ENCODE measurements at places on chromosomes 3 and 15. TPM values are rescaled to one million over a fixed set of nuclear protein-coding genes. Genes with fewer than 3 reads are reported as not detected.

FHIT gene
- 28.6 TPM for total RNA-seq

DAZL gene
- not detected for total RNA-seq

POMGNT2 gene
- total RNA-seq, result 3.2 TPM

LSMEM2 gene
- not detected for total RNA-seq

BMF gene
- total RNA-seq, result 13.4 TPM

GRM7 gene
- not detected for total RNA-seq

ASB14 gene
- not detected for total RNA-seq

ACVR2B gene
- total RNA-seq, result 6.7 TPM

FAM174B gene
- total RNA-seq, result 3.5 TPM

INAFM2 gene
- 9.2 TPM for total RNA-seq

CCR9 gene
- 4.0 TPM for total RNA-seq

GRCh38 chr3:104106276-104106675 is 1260.4 kb upstream of the ALCAM start:
- no peak overlapping the region for H3K27ac ChIP-seq
- DNase-seq, result no peak
- no peaks in the 10 kb centered on the region for H3K4me1 ChIP-seq
- no peak overlapping the region for H3K4me3 ChIP-seq

DNA sequence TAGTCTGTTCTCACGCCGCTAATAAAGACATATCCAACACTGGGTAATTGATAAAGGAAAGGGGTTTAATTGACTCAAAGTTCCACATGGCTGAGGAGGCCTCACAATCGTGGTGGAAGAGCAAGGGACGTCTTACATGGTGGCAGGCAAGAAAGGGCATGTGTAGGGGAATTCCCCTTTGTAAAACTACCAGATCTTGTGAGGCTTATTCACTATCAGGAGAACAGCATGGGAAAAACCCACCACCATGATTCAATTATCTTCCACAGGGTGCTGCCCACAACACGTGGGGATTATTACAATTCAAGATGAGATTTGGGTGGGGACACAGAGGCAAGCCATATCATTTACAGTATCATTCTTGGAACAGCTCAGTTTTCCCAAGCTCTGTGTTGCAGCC is 268.0 kb downstream of the SUCLG2 start:
- no peaks in the 10 kb centered on the region for H3K27me3 ChIP-seq
- peaks cover 10% of the 10 kb centered on the region for H3K36me3 ChIP-seq
- H3K4me1 ChIP-seq, result no peaks in the 10 kb centered on the region
- no peak overlapping the region for H3K27ac ChIP-seq

- H3K36me3 ChIP-seq, result peaks cover 2% of the 10 kb centered on the region
- H3K27me3 ChIP-seq, result no peaks in the 10 kb centered on the region
- no peak for DNase-seq
- no peak overlapping the region for H3K4me3 ChIP-seq
- H3K27ac ChIP-seq, result no peak overlapping the region
Measured at GRCh38 chr3:143928541-143929255, 42.9 kb upstream of the DIPK2A start.

GRCh38 chr3:67884345-67884744 is 229.9 kb upstream of the SUCLG2 start:
- no peak overlapping the region for H3K4me3 ChIP-seq
- H3K4me1 ChIP-seq, result no peaks in the 10 kb centered on the region
- H3K27me3 ChIP-seq, result peaks cover 2% of the 10 kb centered on the region
- no peaks in the 10 kb centered on the region for H3K36me3 ChIP-seq
- no peak for DNase-seq

GRCh38 chr3:66224220-66224619 is 3.4 kb downstream of the SLC25A26 start:
- DNase-seq, result no peak
- no peaks in the 10 kb centered on the region for H3K27me3 ChIP-seq
- H3K4me1 ChIP-seq, result peaks cover 46% of the 10 kb centered on the region

- no peak overlapping the region for H3K27ac ChIP-seq
- no peak overlapping the region for H3K4me3 ChIP-seq
- no peak for DNase-seq
Measured at GRCh38 chr3:43000387-43000786, 21.3 kb downstream of the GASK1A start.

- H3K27ac ChIP-seq, result no peak overlapping the region
- peaks cover 33% of the 10 kb centered on the region for H3K27me3 ChIP-seq
- no peak overlapping the region for H3K4me3 ChIP-seq
- no peaks in the 10 kb centered on the region for H3K36me3 ChIP-seq
- no peak for DNase-seq
Measured at GRCh38 chr3:138366006-138366759, 17.8 kb downstream of the MRAS start.

DNA sequence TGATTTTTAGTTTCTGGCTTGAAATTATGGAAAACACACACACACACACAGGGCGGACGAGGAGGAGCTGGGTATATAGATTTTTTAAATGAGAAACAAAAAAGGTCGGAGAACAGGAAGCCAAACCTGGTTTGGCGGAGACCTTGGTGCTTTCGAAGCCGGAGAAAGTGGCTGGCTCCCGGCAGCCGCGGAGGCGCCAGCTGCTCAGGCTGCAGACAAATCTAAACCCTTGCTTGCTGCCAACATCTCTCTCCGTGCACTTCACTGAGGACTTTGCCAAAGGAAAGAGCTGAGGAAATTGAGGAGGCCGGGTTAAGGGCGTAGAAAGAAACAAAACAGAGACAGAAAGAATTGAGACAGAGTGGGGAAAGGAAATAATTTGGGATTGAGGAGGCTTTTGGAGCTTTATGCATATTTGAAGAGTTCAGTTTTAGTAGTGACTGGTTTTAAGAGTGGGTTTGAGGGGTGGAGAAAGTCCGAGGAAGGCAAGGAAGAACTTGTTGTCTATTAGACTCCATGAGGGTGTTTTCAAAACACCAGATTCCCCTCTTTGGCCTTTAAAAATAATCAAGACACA is 2.2 kb downstream of the ZIC1 start:
- peaks cover 8% of the 10 kb centered on the region for H3K36me3 ChIP-seq
- H3K4me3 ChIP-seq, result peak overlapping the region; percentile 69
- peak overlapping the region; percentile 71 for H3K27ac ChIP-seq
- H3K27me3 ChIP-seq, result peaks cover 70% of the 10 kb centered on the region
- H3K4me1 ChIP-seq, result peaks cover 6% of the 10 kb centered on the region

DNA sequence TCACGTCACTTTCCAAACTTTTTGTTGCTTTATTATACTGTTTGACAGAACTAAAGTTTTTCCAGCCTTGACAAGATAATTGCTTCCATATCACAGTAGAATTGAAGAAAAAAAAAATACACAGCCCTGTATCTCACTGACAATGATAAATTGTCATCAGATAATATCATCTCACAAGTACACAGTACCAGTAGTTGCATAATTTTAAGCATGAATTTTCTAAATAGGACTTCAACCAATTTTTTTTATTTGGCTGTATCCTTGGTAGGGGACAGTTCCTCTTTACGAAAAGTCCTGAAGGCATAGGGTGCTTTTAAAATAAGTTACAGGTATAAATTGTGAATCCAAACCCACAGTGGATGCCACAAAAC is 230.7 kb downstream of the ATP8B4 start:
- no peak overlapping the region for H3K27ac ChIP-seq
- no peaks in the 10 kb centered on the region for H3K36me3 ChIP-seq
- no peaks in the 10 kb centered on the region for H3K4me1 ChIP-seq
- peaks cover 10% of the 10 kb centered on the region for H3K27me3 ChIP-seq

DNA sequence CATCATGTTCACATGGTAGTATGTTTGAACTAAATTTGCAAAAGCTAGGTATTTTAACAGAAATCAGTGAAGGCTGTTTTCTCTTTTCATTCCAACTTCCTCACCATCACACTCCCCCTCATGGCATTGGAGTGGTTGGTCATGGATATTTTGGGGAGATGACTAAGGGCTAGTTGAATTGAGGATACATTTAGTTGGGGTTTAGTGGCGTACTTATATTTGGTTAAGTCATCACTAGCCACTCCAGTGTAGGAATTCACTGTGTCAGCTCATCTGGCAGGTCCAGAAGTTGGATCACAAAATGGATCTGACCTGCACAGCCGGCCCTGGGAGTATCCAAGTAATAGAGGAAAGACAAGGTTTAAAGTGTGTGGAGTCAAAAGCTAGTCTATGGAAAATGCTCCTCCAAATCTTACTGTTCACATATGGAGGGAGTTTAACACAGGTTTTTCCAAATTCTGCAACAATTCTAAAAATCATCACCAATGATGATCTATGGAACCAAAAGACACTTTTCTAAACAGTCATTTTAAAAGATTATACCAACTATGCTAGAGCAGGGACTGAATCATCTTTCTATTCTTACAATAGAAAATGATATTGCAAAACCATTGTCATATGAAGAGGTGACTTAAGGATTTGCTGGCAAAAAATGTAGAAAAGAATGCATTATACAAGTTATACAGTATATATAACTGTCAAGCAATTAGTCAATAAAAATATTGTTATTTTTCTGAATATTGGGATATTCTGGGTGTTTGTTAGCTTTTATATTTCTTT is 247.8 kb upstream of the PEX5L start:
- no peak overlapping the region for H3K4me3 ChIP-seq
- H3K27me3 ChIP-seq, result no peaks in the 10 kb centered on the region
- H3K36me3 ChIP-seq, result no peaks in the 10 kb centered on the region
- H3K4me1 ChIP-seq, result no peaks in the 10 kb centered on the region
- no peak overlapping the region for H3K27ac ChIP-seq
- no peak for DNase-seq

GRCh38 chr3:42290966-42291714 is 25.2 kb upstream of the CCK start:
- no peak overlapping the region for H3K4me3 ChIP-seq
- no peaks in the 10 kb centered on the region for H3K4me1 ChIP-seq
- no peaks in the 10 kb centered on the region for H3K36me3 ChIP-seq
- no peak overlapping the region for H3K27ac ChIP-seq
- DNase-seq, result no peak

- H3K27me3 ChIP-seq, result no peaks in the 10 kb centered on the region
- no peak for DNase-seq
Measured at GRCh38 chr3:31615071-31615875, 82.5 kb downstream of the STT3B start.

- H3K36me3 ChIP-seq, result no peaks in the 10 kb centered on the region
- H3K4me3 ChIP-seq, result no peak overlapping the region
- no peak for DNase-seq
- H3K27me3 ChIP-seq, result no peaks in the 10 kb centered on the region
Measured at GRCh38 chr3:84128024-84128423, 830.8 kb upstream of the CADM2 start.

- H3K4me3 ChIP-seq, result no peak overlapping the region
- no peaks in the 10 kb centered on the region for H3K4me1 ChIP-seq
- no peaks in the 10 kb centered on the region for H3K27me3 ChIP-seq
- H3K27ac ChIP-seq, result no peak overlapping the region
Measured at GRCh38 chr3:61233746-61234145, 17.5 kb downstream of the FHIT start.

GRCh38 chr15:57496946-57497869 is 94.5 kb upstream of the MYZAP start:
- no peak overlapping the region for H3K4me3 ChIP-seq
- no peak overlapping the region for H3K27ac ChIP-seq
- no peaks in the 10 kb centered on the region for H3K4me1 ChIP-seq
- peaks cover 44% of the 10 kb centered on the region for H3K27me3 ChIP-seq
- no peak for DNase-seq

- no peaks in the 10 kb centered on the region for H3K4me1 ChIP-seq
- no peak overlapping the region for H3K27ac ChIP-seq
- no peaks in the 10 kb centered on the region for H3K27me3 ChIP-seq
- no peak for DNase-seq
- no peak overlapping the region for H3K4me3 ChIP-seq
Measured at GRCh38 chr3:35772381-35773015, 133.2 kb downstream of the ARPP21 start.

DNA sequence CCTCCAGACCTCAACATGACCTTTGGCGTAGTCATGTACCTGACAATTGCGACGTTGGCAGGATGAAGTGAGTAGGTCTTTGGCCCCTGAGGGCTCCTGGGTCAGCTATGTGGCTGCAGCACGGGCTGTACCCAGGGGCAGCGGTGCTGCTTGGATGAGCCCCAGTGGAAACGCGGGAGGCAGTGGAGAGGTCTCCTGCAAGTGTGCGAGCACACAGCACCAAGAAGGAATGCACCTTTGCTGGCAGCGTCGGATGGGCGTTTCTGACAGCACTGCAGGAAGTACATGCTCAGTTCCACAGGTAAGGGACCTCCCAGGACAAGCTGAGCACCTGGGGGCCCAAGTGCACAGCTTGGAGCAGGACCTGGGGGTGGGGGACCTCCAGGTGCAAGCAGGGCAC is 67.4 kb upstream of the UNC13C start:
- no peaks in the 10 kb centered on the region for H3K4me1 ChIP-seq
- no peak overlapping the region for H3K27ac ChIP-seq

GRCh38 chr3:153673853-153674252 is 447.3 kb upstream of the ARHGEF26 start:
- DNase-seq, result no peak
- H3K27me3 ChIP-seq, result no peaks in the 10 kb centered on the region
- no peak overlapping the region for H3K4me3 ChIP-seq
- no peak overlapping the region for H3K27ac ChIP-seq
- H3K36me3 ChIP-seq, result no peaks in the 10 kb centered on the region
- H3K4me1 ChIP-seq, result peaks cover 2% of the 10 kb centered on the region

All from T-helper 17 cell (primary cell).